ENCODE measurements at places on chromosomes 16 and 17.

GRCh38 chr16:1781758-1782407 is 488 bp downstream of the SPSB3 start:
- DNase-seq: peak; percentile 47

DNA sequence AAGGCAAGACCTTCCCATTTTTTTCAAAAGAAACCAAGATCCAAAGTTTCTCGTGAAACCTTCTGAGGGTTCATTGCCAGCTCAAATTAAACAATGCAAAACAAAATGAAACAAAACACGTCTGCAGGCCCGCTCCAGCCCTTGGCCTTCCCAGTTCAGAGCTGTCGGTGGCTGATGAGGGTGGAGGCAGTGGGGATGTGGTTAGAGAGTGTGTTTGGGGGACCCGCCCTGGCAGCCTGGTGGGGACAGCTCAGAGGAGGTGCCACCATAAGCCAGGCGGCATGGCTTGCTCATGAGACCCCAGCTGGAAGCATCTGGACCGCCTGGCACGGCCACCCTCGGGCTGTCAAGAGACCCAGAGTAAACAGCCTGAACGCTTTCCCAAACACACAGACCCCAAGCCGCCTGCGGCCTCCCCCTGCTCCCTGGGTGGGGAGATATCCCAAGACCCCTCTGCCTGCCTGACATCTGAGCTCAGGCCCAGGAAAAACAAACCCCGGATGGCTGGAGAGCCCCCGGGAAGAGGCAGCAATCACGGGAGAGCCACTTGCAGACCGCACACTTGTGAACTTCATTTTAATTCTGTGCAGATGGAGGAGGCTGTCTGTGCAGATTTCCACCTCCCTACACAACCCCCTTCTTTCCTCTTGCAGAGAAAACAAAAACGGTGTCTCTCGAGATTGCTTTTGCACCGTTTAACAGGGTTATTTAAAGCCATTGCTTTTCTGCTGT is 35.4 kb upstream of the LITAF start:
- no peak for DNase-seq

GRCh38 chr16:79278506-79278905 is 322.0 kb downstream of the MAF start:
- no peak for DNase-seq

DNA sequence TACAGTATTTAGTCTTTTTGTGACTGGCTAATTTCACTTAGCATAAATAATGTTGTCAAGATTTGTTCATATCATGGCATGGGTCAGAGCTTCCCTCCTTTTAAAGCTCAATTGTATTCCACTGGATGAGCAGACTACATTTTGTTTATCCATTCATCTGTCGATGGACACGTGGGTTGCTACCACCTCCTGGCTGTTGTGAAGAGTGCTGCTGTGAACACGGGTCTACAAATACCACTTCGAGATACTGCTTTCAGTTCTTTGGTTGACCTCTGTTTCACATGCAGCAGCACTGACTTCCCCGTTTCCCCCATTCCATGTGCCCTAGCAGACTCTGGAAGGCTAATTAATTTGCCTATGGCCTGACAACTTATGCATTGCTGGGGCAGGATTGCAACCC is 285.4 kb downstream of the SHISA9 start:
- no peak for DNase-seq

DNA sequence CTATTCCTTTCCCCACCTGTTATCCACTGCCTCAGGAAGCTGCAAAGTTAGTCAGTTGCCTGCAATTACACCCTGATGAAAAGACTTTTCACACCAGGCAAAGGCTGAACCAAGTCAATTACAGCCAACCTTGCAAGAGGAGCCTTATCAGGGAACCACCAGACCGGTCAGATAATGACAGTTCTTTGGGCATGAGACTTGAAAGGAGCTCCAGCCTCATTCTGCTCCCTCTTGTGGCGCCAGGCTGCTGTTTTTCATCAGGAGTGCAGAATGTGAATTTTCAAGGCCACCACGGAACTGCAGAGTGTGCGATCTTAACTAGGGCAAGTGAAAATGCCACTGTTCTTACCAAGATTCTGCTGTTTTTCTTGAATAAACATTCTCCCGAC is 22.5 kb downstream of the DNAI2 start:
- DNase-seq: peak; percentile 96

GRCh38 chr17:64788286-64789060 is 126.4 kb upstream of the SMURF2 start:
- no peak for DNase-seq

- DNase-seq: no peak
Measured at GRCh38 chr16:4488499-4488967, 12.3 kb downstream of the HMOX2 start.

GRCh38 chr17:45972531-45972930 is 26.5 kb upstream of the STH start:
- DNase-seq: no peak

DNA sequence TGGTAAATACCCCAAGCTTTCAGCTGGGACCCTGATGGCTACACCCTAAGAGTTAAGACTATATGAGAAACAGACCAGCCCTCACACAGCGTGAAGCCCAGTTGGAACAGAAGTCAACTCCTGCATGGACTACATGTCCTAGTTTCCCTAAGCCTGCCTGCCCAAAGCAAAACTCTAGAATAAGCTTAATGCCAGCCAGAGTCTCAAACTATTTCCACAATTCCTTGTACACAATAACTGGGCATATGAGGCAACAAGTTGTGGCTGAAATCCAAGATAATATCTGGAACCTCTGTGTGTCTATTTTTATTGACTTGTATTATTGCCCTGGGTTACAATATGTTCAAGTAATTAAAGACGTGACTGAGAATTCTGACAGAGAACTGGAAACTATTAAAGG is 19.4 kb downstream of the MYH10 start:
- DNase-seq: peak; percentile 56

GRCh38 chr17:31535581-31535981 is 144.1 kb downstream of the RAB11FIP4 start:
- DNase-seq: no peak

DNA sequence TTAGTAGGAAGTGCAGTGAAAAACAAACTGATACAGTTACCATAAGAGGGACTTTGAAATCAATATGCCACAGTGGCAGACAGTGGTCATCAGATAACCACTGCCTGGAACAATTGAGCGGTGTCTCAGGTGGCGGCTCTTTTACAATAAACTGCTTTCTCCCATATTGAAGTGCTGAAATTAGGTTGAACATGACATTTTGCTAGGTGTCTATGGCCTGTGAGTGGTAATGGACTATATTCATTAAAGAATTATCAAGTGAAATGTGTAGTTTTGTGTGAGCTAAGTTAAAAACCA is 214.7 kb downstream of the RPTOR start:
- DNase-seq: peak; percentile 12

DNA sequence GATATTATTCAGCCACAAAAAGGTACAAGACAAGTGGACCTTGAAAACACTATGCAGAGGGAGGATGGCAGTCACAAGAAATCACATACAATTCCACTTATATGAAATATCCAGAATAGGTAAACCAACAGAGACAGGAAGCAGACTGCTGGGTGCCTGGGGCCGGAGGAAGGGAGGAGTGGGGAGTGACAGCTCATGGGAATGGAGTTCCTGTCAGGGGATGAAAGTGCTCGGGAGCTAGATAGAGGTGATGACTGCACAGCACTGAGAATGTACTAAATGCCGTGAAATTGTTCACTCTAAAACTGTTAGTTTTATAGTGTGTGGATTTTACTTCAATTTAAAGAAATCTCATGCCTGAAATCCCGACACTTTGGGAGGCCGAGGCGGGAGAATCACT is 74.2 kb upstream of the MED9 start:
- DNase-seq: no peak

DNA sequence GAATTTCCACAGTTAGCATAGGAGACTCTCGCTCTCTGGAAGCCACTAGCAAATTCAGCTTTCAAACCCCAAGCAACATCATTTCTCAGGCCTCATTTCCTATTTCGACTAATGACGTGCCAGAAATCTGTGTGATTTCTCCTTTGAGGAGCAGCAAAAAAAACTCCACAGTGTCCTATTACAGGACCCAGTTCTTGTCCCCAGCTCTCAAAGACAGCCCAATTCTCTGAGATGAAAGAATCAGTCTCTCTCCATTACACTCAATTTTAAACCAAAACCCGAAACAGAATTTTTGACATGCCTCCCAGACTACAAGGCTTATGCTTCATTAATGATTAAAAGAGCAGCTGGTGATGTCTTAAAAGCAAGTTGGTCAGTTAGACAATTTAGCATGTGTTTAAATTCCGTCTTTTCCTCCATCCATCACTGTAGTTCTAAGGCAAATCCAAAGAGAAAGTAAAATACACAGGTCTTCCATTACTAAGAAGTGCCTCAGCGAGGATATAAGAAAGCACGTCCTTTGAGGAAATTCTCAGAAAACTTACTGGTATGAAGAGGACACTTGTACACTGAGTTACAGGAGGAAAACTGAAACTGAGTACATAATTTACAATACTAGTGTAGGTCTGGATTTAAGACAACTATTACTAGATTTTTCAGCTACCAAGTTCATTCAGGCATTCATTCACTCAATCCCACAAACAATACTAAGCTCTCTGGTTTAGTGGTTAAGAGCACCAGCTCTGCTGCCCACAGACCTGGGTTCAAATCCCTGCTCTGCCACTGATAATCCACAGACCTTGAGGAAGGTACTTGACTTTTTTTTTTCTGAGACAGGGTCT is 12.5 kb downstream of the TOM1L2 start:
- peak; percentile 68 for DNase-seq

DNA sequence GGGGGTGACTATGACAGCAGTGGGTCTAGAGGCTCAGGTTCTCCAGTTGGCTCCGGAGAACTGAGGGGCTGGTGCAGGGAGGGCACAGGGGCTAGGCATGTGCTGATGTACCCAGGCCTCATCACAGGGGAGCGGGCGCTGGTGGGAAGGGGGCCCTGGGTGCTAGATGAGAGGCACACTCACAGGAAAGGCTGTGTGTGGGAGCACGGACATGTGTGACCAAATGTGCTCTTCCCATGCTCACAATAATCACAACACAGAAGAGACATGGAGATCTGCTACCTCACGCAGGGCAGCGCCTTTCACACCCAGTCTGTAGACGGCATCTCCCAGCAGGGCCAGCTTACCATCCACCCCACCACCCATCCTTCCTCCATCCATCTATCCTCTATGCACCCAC is 17.4 kb upstream of the RASD1 start:
- DNase-seq: no peak

DNA sequence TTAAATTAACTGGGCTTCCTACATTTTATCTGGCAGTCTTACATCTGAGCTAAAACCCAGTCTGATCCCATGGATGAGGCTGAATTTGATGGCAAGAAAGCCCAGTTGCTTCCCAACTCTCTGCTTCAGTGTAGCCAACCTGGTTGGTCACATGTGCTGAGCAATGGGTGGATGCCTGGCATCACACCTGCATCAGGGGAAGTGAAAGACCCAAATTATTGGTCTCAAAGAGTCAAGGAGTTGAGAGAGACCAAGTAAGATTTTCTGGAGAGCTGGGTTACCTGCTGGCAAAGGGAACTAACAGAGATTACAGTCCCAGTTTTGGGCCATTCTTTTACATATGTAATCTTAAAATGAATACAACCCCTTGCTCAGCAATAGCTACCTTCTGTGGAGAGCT is 38.8 kb downstream of the RGS9 start:
- DNase-seq: no peak

- DNase-seq: peak; percentile 44
Measured at GRCh38 chr16:529012-529575, 1.6 kb downstream of the CAPN15 start.

DNA sequence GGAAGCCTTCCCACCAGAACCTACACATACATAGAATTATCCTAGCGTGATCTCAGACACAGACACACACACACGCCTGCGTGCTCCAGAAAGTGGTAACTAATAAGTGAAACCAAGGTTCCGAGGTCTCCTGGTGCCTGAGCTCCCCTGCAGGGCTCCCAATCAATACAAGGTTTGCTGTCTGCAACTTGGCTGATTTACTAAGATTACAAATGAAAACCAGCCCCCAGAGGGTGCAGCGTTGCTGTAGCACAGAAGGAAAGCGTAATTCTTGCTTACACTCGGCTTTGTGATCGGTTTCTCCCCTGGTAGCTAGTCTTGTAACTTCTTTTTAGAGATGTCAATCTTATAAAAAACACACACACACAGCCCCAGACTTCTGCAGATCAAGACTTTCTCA is 334.1 kb upstream of the XYLT1 start:
- DNase-seq: no peak

GRCh38 chr17:1639549-1640180 is 5.9 kb downstream of the SCARF1 start:
- no peak for DNase-seq

DNA sequence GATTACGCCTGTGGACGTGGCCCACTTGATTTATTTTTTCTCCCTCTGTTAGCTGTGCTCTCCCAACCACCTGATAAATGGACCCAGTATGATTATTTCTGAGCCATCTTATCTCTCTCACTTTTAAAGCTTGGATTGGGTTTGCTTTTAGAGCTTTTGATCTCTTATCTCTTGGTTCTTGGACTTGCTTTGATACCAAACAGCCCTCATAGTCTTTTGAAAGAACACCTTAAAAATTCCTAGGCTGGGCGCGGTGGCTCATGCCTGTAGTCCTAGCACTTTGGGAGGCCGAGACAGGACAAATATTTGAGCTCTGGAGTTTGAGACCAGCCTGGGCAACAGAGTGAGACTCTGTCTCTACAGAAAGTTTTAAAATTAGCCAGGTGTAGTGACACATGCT is 25.8 kb downstream of the SMTNL2 start:
- DNase-seq: no peak

DNA sequence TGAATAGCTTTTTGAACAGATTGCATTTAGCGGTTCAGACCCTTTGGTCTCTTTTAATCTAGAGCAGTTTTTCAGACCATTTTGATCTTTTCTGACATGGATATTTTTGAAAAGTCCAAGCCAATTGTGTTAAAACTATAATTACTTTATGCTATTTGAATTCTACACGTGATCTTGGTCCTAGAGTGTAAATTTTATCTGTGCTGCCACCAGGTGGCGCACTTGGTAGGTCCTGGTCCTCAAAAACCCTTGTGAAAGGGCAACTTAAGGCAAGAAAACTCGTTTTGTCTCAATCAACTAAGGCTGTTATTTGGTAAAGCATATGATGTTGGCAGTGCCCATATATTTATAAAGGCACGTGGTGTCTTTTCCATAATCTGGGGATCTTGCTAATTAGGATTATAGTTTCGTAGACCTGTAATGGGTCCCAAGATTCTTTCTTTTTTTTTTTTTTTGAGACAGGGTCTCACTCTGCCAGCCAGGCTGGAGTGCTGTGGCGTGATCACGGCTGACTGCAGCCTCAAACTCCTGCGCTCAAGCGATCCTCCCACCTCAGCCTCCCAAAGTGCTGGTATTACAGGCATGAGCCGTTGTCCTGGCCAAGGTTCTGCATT is 43.9 kb upstream of the TEX2 start:
- peak; percentile 83 for DNase-seq

- no peak for DNase-seq
Measured at GRCh38 chr17:57394375-57394774, 138.1 kb downstream of the MSI2 start.

DNA sequence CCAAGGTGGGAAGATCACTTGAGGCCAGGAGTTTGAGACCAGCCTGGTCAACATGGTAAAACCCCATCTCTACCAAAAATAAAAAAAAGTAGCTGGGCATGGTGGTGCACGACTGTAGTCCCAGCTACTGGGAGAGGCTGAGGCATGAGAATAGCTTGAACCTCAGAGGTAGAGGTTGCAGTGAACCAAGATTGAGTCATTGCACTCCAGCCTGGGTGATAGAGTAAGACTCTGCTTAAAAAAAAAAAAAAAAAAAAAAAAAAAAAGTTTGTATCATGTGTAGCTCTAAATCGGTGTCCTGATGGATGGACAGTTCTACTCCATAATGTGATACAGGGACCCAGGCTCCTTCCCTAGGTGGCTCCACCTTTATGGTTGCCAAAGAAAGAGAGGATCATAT is 497.1 kb upstream of the RBFOX1 start:
- DNase-seq: no peak
